Thoracic aorta (tissue), 2 donors: ENCODE measurements at places on chromosomes 3 and 15.
A peak's percentile ranks its signal among the peaks of the same experiment; 100 is the strongest.

GRCh38 chr3:20080956-20081554 lies 40.8 kb downstream of the KAT2B start:
- peak; percentile 33 for DNase-seq

DNA sequence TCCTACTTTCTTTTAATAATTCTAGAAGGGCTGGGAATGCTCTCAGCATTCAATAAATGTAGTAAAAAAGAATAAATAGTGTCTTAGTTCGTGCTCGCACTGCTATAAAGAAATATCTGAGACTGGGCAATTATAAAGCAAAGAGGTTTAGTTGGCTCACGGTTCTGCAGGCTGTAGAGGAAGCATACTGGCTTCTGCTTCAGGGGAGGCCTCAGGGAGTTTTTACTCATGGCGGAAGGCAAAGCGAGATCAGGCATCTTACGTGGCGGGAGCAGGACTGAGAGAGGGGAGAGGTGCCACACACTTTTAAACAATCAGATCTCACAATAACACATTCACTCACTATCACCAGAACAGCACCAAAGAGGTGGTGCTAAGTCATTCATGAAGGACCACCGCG lies 103.0 kb upstream of the UBE2E2 start:
- DNase-seq, result no peak

GRCh38 chr3:59608356-59608755 lies 558.5 kb upstream of the CFAP20DC start:
- DNase-seq, result no peak

GRCh38 chr3:114404590-114404989 lies 110.8 kb downstream of the TIGIT start:
- no peak for DNase-seq

DNA sequence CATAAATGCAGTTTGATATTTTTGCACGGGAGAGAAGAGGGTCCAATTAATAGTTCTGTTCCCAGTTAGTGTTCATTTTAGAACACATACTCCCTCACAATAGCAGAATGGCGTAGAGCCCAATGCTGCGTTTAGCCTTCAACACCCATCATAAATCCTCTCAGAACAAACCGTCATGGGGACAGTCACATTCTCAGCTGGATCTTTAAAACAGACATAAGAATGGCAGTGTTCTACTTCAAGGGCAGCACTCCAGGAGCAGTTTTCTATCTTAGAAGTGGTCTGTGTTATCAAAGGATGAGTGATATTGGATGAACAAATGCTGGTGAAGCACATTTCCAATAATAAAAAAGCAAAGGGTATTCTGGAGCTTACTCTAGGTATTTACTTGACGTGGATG lies 230.5 kb downstream of the PDZRN3 start:
- DNase-seq, result no peak
